ENCODE measurements at places on chromosomes 5 and 9.

DNA sequence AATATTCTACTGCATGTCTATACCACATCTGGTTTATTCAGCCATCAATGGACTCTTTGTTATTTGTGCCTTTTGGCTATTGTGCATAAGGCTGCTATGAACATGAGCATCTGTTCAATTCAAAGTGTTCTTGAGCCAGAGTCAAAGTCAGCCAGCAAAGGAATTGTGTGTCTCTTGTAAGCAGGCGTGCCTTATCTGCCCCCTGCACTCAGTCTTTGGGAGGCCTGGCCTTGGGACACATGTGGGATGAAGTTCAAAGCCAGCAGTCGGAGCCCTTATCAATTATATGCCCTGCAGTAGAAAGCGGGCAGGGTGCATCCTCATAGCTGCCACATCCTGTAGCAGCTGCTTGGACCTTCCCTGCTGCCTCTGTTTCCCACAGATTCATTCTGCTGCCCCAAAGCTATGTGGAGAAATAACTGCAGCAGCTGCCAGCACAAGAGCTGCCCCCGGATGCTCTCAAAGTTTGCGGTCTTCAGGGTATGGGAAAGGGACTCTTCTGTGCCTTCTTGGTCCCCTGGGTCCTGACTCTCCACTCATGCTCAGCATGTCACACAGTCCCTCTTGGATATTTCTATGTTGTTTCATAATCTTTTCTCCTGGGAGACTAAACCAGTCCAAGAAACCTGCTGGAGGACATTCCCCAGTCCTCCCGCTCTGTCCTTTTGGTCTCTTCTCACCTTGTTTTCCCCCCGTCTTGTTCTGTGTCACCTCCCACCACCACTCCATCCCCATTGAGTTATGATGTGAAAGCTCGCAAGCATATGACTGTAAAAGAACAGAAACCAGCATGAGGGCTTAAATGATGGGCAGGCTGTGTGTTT lies 35.9 kb downstream of the STOM start:
- H3K27me3 ChIP-seq = no peaks in the 10 kb centered on the region
- H3K36me3 ChIP-seq = peaks cover 16% of the 10 kb centered on the region
- no peak for DNase-seq
- no peaks in the 10 kb centered on the region for H3K4me1 ChIP-seq

GRCh38 chr5:71589903-71590302 lies 2.8 kb downstream of the MCCC2 start:
- H3K36me3 ChIP-seq = peaks cover 29% of the 10 kb centered on the region
- no peak overlapping the region for H3K4me3 ChIP-seq
- no peaks in the 10 kb centered on the region for H3K27me3 ChIP-seq
- H3K27ac ChIP-seq = no peak overlapping the region
- peaks cover 37% of the 10 kb centered on the region for H3K4me1 ChIP-seq

GRCh38 chr5:132435447-132435846 lies 55.1 kb downstream of the IRF1 start:
- no peak for DNase-seq
- H3K4me3 ChIP-seq = no peak overlapping the region
- no peak overlapping the region for H3K27ac ChIP-seq
- H3K36me3 ChIP-seq = peaks cover 72% of the 10 kb centered on the region

DNA sequence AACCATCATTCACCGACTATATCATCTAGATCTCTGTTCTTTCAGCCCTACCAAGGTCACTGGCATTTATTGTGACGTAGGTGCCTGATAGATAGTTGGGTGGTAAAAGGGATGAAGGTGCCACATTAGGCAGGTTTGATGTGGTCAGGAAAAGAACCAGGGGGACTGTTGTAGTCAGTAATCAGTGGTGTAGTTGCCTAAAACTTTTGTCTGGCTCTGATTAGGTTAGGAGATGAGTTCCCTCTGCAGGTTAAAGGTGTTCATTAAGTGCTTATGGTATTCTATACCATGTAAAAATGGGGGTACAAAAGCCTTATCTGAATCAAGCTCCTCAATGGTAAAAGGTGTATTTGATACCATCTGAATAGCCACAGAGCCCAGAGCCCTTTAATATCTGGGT lies 55.6 kb downstream of the KCNN2 start:
- no peak overlapping the region for H3K27ac ChIP-seq
- no peaks in the 10 kb centered on the region for H3K27me3 ChIP-seq
- no peak for DNase-seq
- H3K4me3 ChIP-seq = no peak overlapping the region

DNA sequence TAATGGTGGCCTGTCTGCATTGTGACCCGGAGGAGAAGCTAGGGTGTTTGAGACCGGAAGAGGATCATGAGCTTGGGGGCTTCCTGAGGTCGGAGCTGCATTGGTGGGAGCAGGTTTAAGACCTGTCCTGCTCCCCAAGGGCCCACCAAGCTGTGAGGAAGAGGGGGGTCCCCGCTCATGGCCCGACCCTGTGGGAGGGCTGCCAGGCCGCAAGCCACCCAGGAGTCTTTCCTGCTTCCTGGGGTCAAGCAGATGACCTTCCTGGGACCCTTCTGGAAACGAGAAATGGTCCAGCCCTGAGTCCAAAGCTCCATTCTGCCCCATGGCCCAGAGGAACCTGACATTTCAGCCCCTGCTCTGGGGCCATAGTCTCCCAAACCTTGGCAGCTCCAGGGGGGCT lies 61.5 kb upstream of the RNU6ATAC start:
- H3K36me3 ChIP-seq = no peaks in the 10 kb centered on the region
- H3K4me3 ChIP-seq = no peak overlapping the region
- no peak for DNase-seq
- no peak overlapping the region for H3K27ac ChIP-seq
- H3K27me3 ChIP-seq = no peaks in the 10 kb centered on the region

DNA sequence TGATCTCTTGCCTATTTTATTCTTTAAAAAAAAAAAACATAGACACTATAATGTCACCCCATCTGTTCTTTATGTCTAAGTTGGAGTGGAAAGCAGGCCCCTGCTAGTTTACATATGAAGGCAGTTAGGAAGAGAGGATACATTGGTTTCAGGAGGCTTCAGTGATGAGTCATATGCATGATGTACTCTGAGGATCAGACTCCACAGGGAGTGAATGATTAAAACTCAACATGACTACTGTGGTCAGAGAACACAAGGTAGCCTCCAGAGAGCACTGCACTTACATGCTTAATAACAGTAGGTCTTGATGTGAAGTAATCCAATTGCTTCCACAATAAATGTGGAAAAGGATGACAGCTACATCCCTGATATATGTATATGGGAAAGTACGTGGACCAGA lies 22.7 kb upstream of the FSTL4 start:
- H3K4me3 ChIP-seq = no peak overlapping the region
- no peak for DNase-seq
- no peak overlapping the region for H3K27ac ChIP-seq
- peaks cover 23% of the 10 kb centered on the region for H3K27me3 ChIP-seq

GRCh38 chr9:131404581-131404980 lies 10.7 kb downstream of the PRRC2B start:
- peaks cover 42% of the 10 kb centered on the region for H3K36me3 ChIP-seq
- peak overlapping the region; percentile 76 for H3K4me3 ChIP-seq
- DNase-seq = no peak
- peaks cover 90% of the 10 kb centered on the region for H3K4me1 ChIP-seq
- H3K27me3 ChIP-seq = no peaks in the 10 kb centered on the region
- peak overlapping the region; percentile 76 for H3K27ac ChIP-seq

GRCh38 chr5:37198061-37198460 lies 51.1 kb downstream of the CPLANE1 start:
- peak overlapping the region; percentile 84 for H3K27ac ChIP-seq
- H3K27me3 ChIP-seq = no peaks in the 10 kb centered on the region
- DNase-seq = peak; percentile 33

DNA sequence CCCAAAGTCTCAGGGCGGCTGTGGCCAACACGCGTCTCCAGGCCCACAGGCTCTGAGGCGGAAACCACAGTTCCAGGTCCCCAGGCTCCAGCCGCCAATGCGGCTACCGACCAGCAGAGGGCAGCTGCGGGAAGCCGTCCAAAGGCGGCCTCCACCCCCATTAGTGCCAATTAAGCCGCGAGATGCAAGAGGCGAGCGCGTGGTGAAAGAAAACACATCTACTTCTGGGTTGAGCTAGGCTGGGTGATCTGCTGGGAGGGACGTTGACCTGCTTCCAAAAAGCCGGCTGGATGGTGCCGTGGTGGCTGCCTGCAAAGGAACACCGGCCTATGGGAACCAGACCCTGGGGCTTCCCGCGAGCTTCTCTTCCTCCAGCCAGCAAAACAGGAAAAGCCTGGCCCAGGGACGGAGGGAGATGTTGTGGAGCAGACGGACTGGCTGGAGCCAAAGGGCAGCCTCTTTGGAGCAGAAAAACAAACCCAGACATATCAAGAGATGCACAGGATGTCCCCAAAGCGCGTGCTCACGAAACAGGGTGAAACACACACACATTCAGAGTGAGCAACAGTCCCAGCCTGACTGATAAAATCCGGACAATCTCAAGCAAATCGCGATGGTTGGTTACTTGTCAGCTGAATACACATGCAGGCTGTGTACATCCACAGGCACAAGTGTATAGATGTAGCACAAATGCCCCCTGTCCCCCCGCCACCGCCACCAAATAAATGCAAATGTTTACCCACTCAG lies 187.1 kb upstream of the BRINP1 start:
- H3K27ac ChIP-seq = no peak overlapping the region
- DNase-seq = peak; percentile 64
- peaks cover 7% of the 10 kb centered on the region for H3K4me1 ChIP-seq
- no peaks in the 10 kb centered on the region for H3K36me3 ChIP-seq
- H3K27me3 ChIP-seq = peaks cover 2% of the 10 kb centered on the region

GRCh38 chr5:131758520-131758900 lies 38.3 kb downstream of the FNIP1 start:
- no peak overlapping the region for H3K27ac ChIP-seq
- H3K4me1 ChIP-seq = peaks cover 12% of the 10 kb centered on the region
- H3K27me3 ChIP-seq = no peaks in the 10 kb centered on the region
- no peak for DNase-seq
- H3K4me3 ChIP-seq = no peak overlapping the region
- peaks cover 31% of the 10 kb centered on the region for H3K36me3 ChIP-seq

DNA sequence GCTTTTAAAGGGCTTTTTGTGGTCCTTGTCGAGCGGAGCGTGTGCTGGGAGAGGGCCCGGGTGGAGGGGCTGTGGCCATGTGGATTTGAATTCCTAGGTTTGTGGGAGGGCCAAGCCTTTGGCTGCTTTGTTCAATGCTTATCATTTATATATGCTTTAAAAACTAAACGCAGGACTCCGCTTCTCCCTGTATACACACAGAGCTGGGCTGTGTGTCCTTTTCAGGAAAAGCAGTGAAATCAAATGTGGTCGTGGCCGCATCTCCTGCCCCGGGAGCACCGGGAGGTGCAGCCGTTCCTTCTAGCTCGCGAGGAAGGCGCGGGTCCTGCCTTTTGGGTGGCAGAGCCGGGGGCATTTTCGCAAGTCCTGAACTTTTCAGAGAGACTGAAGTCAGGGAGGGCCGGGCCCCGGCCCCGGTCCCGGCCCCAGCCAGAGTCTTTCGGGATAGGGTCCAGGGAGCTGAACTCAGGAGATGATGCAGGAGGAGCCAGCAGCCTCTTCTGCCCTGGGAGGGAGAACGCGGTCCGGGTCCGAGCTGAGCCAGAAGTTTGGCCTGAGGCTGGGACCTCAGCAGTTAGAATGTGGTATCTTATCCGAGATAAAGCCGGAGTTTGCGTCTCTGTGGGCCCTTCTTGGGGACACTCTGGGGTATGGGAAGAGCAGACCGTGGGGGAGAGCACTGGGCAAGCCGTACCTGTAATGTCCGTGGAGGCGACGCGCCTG lies 158.8 kb downstream of the C9orf152 start:
- H3K4me1 ChIP-seq = peaks cover 49% of the 10 kb centered on the region
- peak overlapping the region; percentile 64 for H3K27ac ChIP-seq
- DNase-seq = peak; percentile 22
- H3K4me3 ChIP-seq = peak overlapping the region; percentile 90

GRCh38 chr5:65925044-65925600 lies 1.3 kb upstream of the ERBIN start:
- H3K36me3 ChIP-seq = peaks cover 8% of the 10 kb centered on the region
- H3K27me3 ChIP-seq = peaks cover 16% of the 10 kb centered on the region
- H3K27ac ChIP-seq = peak overlapping the region; percentile 90
- peak overlapping the region; percentile 76 for H3K4me3 ChIP-seq
- peaks cover 22% of the 10 kb centered on the region for H3K4me1 ChIP-seq

DNA sequence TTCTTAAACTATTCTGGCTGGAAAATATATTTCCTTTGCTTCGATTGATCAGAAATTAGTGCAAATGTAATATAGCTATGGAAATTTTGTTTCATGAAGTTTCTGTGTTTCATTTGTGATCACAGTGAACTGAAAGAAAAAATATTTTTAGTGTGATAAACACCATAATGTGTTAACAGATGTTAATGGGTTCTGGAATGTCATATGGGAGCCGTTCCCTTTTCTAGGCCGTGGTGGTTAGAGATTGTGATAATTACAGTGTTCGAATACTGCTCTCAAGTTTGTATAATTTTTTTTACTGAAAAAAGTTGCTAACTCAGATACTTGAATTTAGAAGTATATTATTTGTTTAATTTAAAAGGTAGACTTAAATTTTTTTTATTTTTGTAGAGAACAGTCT lies 19.3 kb downstream of the GAPVD1 start:
- no peak overlapping the region for H3K27ac ChIP-seq
- peaks cover 6% of the 10 kb centered on the region for H3K4me1 ChIP-seq
- no peak overlapping the region for H3K4me3 ChIP-seq
- H3K36me3 ChIP-seq = peaks cover 3% of the 10 kb centered on the region
- no peak for DNase-seq

- no peaks in the 10 kb centered on the region for H3K27me3 ChIP-seq
- peaks cover 4% of the 10 kb centered on the region for H3K36me3 ChIP-seq
- peaks cover 44% of the 10 kb centered on the region for H3K4me1 ChIP-seq
- H3K4me3 ChIP-seq = peak overlapping the region; percentile 25
These were observed 309.2 kb upstream of the EFNA5 start for GRCh38 chr5:107979900-107980299.

DNA sequence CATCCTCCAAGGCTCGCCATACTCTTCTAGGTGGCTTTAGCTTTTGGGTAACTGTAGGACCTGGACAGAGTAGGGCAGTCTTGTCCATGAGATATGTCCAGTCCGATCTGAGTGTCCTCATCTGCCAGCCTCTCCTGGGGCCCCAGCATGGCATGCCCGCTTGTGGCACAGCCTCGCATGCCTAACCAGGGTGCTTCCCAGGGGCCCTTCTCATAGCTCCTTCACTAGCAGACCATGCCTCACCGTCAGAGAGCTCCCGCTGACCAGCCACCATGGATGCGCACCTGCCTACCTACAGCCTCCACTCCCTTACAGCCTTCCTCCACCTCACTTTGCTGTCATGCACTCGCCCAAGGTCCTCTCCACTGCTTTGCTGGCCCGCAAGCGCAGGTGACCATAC lies 60.6 kb upstream of the FNIP1 start:
- DNase-seq = no peak
- peaks cover 16% of the 10 kb centered on the region for H3K4me1 ChIP-seq
- peaks cover 15% of the 10 kb centered on the region for H3K36me3 ChIP-seq
- H3K4me3 ChIP-seq = no peak overlapping the region
- no peaks in the 10 kb centered on the region for H3K27me3 ChIP-seq

- H3K4me1 ChIP-seq = peaks cover 9% of the 10 kb centered on the region
- no peaks in the 10 kb centered on the region for H3K27me3 ChIP-seq
- no peak overlapping the region for H3K4me3 ChIP-seq
- H3K27ac ChIP-seq = no peak overlapping the region
- DNase-seq = no peak
These were observed 399.1 kb downstream of the MAN2A1 start for GRCh38 chr5:110088676-110089436.
